ENCODE measurements at places on chromosomes 2 and 18.

DNA sequence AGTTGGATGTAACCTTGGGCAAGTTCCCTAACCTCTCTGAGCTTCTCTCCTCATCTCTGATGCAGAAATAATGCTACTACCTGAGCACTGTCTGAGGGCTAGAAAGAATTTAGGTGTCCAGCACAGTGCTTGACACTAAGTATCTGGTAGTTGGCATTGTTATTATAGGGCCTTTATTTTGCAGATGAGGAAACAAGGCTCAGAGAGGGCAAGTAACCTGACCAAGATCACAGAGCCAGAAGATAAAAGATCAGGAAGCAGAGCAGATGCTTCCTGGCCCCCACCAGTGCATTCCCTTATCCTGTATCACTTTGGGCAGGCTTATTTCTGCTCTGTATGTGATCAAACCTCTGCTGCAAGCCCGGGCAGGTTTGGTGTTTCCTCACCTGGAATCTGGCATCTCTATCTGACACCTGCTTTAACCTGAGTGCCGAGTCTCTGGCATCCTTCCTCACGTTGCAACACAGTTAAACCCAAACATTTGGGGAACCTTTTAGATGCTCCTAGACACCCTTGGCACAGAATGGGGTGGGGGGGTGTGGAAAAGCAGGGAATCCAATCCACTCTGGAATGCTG lies 69.9 kb downstream of the PLB1 start:
- no peak for DNase-seq

DNA sequence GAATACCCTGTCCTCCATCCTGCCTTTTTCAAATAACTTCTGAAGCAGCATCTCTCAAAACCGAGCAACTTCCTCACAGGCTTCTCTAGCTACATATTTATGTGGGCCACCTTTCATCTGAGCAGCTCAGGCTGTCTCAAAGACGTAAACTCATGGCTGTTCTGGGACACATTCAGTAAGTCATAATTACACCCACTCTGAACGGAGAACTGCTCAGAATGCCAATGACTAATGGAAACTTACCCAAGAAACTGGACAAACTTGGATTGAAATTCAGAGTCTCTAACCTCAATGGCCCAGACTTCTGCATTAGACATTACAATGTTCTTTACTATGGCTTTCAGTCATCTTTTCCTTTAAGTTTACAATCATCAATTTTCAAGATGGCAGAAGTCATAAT lies 145.2 kb downstream of the RAD51AP2 start:
- DNase-seq, result no peak

DNA sequence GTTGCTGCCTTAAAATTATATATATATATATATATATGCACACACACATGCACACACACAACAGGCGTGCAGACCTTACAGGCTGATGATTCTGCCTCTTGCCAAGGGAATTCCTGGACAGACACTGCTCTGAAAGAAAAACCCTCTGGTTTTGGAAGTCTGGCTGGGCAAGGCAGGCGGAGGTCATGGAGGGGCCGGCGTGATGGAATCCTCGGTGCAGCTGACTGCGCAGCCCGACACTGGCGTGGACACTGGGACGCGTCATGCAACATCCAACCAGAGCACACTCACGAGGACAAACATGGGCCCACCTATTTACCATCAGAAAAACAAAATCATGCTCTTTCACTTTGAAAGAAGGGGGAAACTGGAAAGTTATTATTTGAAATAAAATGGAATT lies 235.3 kb downstream of the ZNF516 start:
- DNase-seq, result no peak

- no peak for DNase-seq
Observed at GRCh38 chr2:218517434-218518206, 50.5 kb downstream of the USP37 start.

DNA sequence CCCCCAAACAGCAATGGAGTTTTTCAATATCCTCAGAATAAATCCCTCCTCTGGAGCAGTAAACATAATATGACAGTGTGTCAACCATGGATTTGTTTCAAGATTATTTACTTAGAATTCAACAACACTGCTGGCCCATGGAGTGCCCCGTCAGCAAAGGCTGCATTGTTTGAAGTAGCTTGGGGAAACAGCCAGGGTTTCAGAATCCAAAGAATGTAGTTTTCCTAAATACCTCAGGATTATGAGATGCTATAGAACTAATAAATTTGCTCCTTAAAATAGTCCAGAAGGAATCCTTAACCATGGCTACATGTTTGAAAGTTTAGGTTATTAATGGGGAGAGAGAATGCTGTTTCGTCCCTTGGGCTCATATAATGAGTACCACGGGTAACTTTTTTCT lies 13.1 kb upstream of the CETN1 start:
- no peak for DNase-seq

- DNase-seq, result no peak
Observed at GRCh38 chr2:72744049-72744448, 81.8 kb downstream of the EXOC6B start.

GRCh38 chr18:55780586-55781071 lies 192.6 kb upstream of the TCF4 start:
- no peak for DNase-seq

- DNase-seq, result no peak
Observed at GRCh38 chr2:43319541-43319940, 93.1 kb upstream of the ZFP36L2 start.

GRCh38 chr2:193377789-193378188 lies 1183.1 kb upstream of the TMEFF2 start:
- DNase-seq, result no peak

GRCh38 chr2:187302586-187302985 lies 145.5 kb downstream of the CALCRL start:
- no peak for DNase-seq

DNA sequence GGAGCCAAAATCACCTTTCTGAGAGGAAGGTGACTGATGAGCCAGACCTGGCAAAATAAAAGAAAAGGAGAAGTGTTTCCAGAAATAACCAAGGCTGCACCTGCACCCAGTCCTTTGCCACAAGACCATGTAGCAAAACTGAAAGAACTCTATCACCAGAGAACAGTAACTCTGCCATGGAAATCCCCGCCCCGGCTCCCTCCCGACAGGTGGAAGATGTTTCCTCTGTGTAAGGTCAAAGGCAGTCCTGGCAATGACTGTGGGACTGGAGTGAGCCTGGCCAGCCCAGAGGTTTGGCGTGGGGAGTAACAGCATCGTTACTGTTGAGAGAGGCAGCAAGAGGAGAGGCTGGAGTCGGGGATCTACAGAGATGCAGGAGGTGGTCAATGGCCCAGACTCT lies 42.3 kb downstream of the SPRED2 start:
- DNase-seq, result no peak

GRCh38 chr2:41933046-41933420 lies 114.8 kb upstream of the PKDCC start:
- DNase-seq, result no peak

GRCh38 chr18:44786688-44787087 lies 106.0 kb downstream of the SETBP1 start:
- DNase-seq, result no peak

- DNase-seq, result no peak
Observed at GRCh38 chr2:191650896-191651773, 26.8 kb upstream of the NABP1 start.

- no peak for DNase-seq
Observed at GRCh38 chr2:46548521-46549144, 69.3 kb downstream of the TMEM247 start.

DNA sequence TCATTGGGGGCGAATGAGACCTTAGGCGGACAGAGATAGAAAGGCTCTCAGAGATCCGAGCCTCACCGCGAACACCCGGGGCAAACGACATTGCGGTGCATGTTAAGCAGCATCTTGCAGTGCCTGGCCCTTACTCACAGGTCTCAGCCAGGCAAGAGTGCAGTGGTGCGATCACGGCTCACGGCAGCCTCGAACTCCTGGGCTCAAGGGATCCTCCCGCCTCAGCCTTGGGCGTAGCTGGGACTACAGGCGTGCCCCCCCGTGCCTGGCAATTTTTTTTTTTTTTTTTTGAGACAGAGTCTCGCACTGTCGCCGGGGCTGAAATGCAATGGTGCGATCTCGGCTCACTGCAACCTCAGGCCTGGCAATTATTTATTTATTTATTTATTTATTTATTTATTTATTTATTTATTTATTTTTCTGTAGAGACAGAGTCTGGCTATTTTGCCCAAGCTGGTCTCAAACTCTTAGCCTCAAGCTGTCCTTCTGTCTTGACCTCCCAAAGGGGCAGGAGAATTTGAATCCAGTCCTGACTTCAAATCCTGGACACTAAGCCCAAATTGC lies 1.3 kb downstream of the LAMA3 start:
- DNase-seq, result no peak

GRCh38 chr2:151297882-151298281 lies 8.4 kb upstream of the NMI start:
- no peak for DNase-seq

GRCh38 chr2:43699761-43700160 lies 23.5 kb upstream of the C1GALT1C1L start:
- no peak for DNase-seq

- no peak for DNase-seq
Observed at GRCh38 chr2:45912109-45912508, 260.6 kb downstream of the PRKCE start.

DNA sequence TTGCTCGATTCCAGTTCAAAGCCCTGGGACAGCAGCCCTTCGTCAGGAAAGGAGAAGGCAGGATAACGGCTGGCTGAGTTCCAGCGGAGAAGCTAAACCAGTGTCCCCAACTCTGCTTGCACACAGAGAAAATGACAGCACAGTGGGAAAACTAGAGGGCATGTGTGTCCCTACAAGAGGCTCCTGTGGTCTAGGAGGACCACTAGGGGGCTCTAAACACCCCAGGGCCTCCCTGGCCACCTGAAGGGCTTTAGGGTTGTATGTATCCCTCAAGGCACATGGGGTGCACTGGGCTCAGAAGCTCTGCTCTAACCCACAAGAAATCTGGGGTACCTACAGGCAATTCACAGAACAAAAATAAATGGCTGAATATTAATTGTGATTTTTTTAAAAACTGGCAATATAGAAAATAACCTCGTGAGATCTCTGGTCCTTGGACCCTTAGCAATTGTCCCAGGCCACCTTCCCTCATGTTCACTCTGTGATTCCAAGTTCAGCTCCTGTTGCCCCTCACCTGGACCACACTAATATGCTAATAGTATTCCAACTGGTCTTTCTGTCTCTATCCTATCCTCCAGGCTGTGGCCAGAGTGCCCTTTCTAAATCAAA lies 17.5 kb downstream of the STAT1 start:
- DNase-seq, result no peak

DNA sequence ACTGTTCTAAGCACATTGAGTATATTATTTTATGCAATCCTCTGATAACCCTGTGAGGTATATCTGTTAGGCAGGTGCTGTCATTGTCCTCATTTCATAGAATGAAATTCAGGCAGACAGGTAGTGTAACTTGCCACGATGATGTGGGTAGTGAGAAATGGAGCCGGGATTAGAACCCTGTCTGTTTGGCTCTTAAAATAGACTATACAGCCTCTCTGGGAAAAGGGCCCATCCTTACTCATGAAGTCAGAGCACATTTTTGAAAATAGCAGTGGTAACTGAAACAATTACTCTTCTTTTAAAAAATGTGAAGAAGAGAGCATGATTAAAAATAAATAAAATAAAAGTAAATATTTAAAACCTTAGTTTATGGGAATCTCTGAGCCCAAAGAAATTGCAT lies 23.0 kb downstream of the FAM171B start:
- DNase-seq, result no peak

DNA sequence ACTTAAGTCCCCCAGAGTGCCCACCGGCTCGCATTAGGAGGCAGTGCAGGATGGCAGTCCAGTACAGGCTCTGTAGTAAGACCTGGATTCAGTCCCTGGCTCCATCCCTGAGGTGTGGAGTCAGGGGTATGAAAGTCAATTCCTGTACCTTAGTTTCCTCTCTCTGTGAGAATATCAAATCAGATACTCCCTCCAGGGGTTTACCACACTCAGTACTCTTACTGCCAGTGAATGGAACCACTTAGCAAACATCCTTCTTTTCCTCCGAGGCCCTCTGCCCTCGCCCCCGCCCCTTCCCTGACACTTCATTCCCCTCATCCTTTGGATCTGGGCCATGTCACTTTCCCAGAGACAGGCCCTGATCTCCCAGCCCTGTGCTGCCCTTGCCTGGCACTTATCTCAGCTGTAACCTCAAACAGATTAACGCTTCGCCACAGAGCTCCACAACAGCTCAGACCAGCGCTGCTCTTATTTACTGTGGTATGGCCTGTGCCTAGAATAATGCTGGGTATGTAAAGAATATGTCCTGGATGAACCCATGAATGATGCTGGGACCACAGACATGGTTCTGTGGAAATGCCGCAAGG lies 159.0 kb upstream of the TMEM200C start:
- no peak for DNase-seq
